ENCODE measurements at places on chromosomes 5 and 9.

- no peak for DNase-seq
Observed at GRCh38 chr5:62948301-62948700, 369.7 kb downstream of the LRRC70 start.

- peak; percentile 19 for DNase-seq
Observed at GRCh38 chr5:108148715-108149139, 233.2 kb downstream of the FBXL17 start.

DNA sequence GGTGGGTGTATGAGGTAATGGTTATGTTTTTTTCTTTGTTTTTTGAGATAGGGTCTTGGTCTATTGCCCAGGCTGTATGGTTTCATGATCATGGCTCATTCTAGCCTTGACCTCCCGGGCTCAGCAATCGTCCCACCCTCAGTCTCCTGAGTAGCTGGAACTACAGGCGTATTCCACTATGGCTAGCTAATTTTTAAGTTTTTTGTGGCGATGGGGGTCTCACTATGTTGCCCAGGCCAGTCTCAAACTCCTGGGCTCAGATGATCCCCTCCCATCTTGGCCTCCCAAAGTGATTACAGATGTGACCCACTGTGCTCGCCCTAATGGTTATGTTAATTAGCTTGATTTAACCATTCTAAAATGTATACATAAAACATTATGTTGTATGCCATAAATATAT is 5.6 kb downstream of the CNTLN start:
- DNase-seq, result no peak

GRCh38 chr9:79651251-79651795 is 79.6 kb downstream of the TLE4 start:
- DNase-seq, result no peak

DNA sequence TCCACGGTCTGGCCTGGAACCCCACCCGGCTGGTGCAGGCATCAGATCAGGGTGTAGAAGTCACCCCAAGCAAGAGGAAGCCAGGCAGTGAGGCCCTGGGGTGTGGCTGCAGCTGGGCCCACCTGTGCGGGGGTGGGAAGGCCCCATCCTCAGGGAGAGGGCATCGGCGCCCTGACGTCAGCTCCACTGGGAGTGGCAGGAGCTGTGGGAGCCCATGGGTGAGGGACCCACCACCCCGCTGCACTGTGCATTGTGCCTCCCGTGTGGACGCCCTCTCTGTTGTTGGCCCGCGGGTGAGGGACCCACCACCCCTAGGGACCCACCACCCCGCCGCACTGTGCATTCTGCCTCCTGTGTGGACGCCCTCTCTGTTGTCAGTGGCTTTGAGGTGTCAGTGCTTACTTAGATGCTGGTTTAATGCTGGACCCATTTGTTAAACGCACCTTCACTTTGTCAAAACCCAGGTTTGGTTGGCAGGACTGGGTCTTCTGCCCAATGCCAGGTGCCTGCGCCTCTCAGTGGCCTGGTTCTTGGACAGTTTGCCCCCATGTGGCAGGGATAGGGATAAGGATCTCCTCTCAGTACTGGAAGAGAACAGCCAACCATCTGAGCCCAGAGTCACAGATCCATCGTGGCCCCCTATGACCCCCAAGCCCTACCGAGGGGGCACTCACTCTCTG is 6.9 kb upstream of the EXOC3 start:
- DNase-seq, result peak; percentile 40

DNA sequence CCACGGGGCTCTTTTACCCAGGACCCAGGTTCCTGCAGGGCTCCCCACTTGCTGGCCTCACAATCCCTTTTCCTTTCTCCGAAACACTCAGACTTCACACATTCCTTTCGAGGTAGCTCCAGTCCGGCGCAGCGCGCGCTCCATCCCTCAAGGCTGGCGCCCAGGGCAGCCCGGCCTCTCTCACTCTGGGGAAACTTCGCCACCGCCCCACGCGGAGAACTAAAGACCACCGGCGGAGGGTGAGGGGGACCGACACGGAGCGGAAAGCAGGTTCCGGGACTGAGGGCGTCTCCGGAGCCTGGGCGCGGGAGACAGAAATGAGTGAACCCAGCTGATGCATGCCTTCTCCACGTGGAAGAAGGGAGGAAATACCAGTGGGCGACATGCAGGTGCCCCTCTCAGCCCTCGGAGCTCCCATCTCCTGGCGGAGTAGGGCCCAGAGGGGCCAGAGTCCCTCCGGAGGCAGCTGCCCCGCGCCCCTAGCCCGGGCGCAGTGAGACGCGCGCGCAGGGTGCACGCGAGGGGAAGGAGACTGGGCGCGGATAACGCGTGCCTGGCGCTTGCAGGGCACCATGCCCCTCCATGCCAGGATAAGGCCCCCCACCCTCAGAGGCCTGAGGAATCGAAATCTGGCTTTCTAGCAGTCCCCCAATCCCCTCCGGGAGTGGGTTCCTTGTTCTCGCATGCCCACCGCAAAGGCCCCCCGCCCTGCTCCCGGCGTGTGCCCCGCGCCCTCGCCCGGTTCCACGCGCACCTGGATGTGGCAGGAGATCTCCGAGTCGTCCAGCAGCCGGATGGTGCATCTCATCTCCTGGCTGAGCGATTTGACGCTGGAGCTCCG is 650 bp downstream of the FRMD3 start:
- DNase-seq, result peak; percentile 2

GRCh38 chr5:92886751-92887150 is 694.3 kb downstream of the NR2F1-AS1 start:
- no peak for DNase-seq

- peak; percentile 39 for DNase-seq
Observed at GRCh38 chr5:93277051-93277450, 304.0 kb downstream of the NR2F1-AS1 start.

DNA sequence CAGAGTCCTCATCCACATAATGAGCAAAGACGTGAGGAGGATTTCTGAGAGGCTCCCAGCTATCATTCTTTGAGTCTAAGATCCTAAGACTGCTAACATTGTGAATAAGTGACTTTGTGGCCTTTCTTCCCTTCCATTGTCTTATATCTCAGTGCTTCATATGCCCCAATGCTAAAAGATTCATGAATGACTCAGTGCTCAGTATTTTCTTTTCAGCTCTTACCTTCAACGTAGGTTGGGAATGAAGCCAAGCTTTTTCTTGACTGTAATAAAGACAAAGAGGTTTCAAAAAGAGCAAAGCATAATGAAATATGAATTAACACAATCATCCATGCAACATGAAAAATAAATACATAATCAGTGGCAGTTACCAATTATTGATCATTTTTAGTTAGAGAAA is 146.4 kb downstream of the ENTREP1 start:
- peak; percentile 67 for DNase-seq

- DNase-seq, result no peak
Observed at GRCh38 chr5:94125107-94125506, 383.7 kb upstream of the POU5F2 start.

DNA sequence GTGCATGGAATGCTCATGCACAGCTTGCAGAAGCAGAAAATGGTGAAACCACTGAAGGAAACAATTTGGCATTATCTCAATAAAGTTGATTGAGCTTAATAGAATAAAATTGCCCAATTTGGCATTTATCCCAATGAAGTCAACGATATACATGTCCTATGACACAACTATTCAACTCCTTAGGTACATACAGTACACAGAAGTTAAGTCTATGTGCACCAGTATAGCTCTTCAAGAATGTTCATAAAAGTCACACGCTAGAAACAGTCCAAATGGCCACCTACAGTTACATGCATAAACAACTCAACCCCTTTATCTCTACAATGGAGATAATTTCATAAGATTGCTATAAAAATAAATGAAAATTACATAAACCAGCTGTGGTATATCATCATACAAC is 184.5 kb downstream of the DENND1A start:
- peak; percentile 25 for DNase-seq

- no peak for DNase-seq
Observed at GRCh38 chr5:54212331-54212730, 98.0 kb downstream of the ARL15 start.

GRCh38 chr5:149274939-149275338 is 3.3 kb downstream of the AFAP1L1 start:
- DNase-seq, result peak; percentile 5

DNA sequence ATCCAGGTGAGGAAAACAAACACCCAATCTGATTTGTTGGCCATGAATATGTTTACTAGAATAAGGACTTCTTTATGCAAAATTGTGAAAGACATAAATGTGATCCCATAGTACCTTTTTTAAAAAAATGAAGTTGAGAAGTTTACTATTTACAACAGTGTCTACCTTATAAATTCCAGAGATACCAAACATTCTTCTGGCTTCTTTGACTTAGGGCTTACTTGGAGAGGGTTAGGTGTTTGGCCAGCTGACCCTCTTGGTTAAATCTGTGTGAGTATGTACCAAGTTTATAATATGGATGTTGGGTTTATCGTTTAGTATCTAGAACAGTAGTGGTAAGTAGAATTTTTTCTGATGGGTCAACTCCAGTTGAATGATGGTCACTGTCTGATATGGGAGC is 212.3 kb downstream of the DOCK8 start:
- no peak for DNase-seq

GRCh38 chr5:143674469-143674786 is 137.5 kb upstream of the HMHB1 start:
- DNase-seq, result no peak

- no peak for DNase-seq
Observed at GRCh38 chr5:99605904-99606303, 677.1 kb upstream of the CHD1 start.

DNA sequence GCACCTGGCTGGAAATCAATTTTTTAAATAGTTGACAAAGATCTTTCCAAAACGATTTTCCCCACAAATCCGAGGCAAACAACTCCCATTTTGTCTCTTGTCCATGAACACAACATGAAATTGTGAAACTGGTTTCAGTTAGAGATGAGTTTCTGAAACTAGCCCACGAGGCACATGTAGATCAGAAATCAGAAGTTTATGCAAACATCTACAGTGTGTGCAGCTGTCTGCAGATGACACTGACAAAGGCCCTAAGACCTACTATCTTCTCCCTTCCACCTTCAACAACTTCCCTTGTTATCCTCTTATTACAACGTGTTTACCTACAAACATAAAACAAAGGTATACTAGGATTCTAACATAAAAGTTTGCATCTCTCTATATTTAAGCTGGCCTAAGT is 183.3 kb downstream of the DIRAS2 start:
- no peak for DNase-seq

- no peak for DNase-seq
Observed at GRCh38 chr9:97411440-97411788, 482 bp upstream of the TDRD7 start.

- DNase-seq, result no peak
Observed at GRCh38 chr9:19967216-19967887, 178.5 kb upstream of the SLC24A2 start.

DNA sequence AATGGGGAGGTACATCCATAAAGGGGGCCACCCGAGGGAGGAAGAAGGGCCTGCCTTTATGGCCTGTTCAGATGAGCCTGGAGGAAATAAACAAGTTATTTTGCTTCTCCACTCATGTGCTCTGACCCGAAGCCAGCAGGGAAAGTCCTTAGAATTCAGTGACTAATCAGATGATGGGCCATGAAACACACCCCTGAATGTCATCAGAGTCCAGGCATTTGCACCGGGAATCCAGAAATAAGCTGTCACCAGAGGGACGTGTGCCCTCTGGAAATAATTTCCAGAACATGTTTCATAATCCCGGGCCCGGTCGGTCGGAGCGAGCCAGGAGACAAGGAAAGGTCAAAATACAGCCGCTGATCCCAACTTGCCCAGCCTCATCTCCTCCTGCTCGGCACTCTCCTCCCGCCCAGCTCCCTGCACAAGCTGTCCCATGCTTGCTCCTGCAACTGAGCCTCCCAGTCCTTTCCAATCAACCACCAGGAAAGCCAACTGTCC is 73.6 kb upstream of the ZNF622 start:
- DNase-seq, result peak; percentile 72

- DNase-seq, result no peak
Observed at GRCh38 chr5:99995407-99995806, 539.8 kb upstream of the FAM174A start.

- DNase-seq, result no peak
Observed at GRCh38 chr5:133878236-133878555, 90.2 kb downstream of the C5orf15 start.

GRCh38 chr9:77927265-77927664 is 104.3 kb downstream of the GNAQ start:
- DNase-seq, result peak; percentile 53

- DNase-seq, result no peak
Observed at GRCh38 chr5:31273631-31274378, 80.3 kb downstream of the CDH6 start.

DNA sequence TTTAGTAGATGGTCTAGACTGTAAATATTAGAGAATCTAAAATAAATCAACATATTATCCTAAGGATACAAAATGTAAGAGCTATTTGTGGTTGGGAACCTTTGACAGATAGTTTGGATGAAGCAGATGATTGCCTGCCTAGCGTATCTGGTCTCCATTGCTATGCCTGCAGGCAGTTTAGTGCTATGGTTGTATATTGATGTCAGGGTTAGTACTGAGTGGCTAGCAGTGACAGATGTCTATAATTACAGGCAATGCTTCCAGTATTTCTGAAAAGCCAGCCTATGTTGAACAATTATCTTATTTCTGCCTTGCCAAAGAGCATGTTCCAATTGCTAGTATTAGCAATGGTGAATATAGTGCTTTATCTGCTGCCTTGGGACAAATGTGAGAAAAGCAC is 151.3 kb upstream of the TLX3 start:
- DNase-seq, result no peak

- DNase-seq, result peak; percentile 24
Observed at GRCh38 chr5:80569961-80570786, at the start of gene ANKRD34B. TSS of gene ANKRD34B (minus strand) at chr5:80570280. CDS start at chr5:80560019, 10,261 bp downstream.

DNA sequence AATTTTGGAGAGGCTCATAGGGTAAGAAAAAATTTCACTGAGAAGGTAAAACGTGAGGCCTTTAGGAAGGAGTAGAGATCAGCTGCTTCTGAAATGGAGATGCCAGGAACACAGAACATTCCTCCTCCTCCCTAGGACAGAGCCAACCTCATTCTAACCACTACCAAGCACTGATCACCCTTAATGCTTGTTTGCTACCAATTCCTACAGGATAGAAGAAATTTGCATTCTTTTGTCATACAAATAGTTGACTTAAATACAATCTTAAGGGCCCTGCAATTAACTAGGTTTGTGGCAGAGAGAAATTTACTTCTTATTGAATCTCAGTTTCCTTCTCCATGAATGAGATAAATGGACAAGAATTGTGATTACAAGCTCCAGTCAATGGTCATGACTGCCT is 780.2 kb upstream of the WWC1 start:
- no peak for DNase-seq

GRCh38 chr9:98094316-98094715 is 24.7 kb downstream of the TRIM14 start:
- DNase-seq, result no peak

DNA sequence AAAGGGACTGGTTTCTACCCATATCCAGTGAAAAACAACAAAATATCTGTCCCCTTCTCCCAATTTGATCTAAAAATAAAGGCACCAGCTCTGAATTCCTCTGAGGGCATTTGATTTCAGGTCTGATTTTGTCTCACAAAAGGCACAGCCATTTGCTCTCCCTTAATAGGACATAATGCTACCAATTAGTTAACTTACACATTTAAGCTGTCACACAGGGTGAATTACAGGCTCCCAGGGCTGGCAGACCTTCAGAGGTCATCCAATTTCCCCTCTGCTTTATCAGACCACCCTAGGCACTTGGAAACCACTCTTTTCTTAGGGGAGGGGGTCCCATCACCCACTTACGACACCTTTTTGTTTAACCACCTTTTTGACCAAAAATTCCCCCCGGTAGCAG is 319.9 kb downstream of the SPOCK1 start:
- no peak for DNase-seq

GRCh38 chr5:55597014-55597981 is 62.5 kb upstream of the PLPP1 start:
- DNase-seq, result peak; percentile 78
